ENCODE measurements at places on chromosomes 11 and 22.

GRCh38 chr11:9203691-9204311 is 61.3 kb downstream of the DENND5A start:
- DNase-seq, result no peak

DNA sequence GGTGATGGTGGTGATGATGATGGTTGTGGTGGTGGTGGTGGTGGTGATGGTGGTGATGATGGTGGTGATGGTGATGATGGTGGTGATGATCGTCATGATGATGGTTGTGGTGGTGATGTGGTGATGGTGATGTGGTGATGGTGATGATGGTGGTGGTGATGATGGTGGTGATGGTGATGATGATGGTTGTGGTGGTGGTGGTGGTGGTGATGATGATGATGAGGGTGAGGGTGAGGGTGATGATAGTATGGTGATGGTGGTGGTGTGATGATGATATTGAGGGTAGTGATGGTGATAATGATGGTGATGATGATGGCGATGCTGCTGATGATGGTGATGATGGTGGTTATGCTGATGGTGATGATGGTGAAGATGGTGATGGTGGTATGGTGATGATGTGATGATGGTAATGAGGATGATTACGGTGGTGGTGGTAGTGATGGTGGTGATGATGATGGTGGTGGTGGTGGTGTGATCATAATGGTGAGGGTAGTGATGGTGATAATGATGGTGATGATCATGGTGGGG is 63.8 kb downstream of the MPPED1 start:
- DNase-seq, result no peak

- peak; percentile 27 for DNase-seq
These were observed 25.9 kb upstream of the SLC5A4 start for GRCh38 chr22:32281072-32281471.

GRCh38 chr22:19022755-19023154 is 86.7 kb upstream of the PRODH start:
- DNase-seq, result no peak

DNA sequence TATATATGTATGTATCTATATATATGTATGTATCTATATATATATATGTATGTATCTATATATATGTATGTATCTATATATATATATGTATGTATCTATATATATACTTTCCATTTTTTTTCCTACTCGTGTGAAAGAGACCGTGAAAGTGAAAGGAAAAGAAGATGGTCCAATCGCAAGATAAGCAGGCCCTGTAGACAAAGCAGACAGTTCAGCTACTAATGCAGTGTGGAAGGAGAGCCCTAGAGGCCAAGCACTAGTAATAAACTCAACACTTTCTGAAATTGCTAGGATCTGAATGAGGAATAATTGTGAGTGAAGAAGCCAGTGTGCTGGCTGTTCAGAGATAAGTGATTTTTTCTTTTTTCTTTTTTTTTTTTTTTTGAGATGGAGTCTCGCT is 47.2 kb downstream of the MCHR1 start:
- peak; percentile 30 for DNase-seq

- no peak for DNase-seq
These were observed 8.6 kb upstream of the MIAT start for GRCh38 chr22:26648528-26649388.

GRCh38 chr22:42154293-42155052 is 23.9 kb upstream of the CYP2D6 start:
- DNase-seq, result no peak

DNA sequence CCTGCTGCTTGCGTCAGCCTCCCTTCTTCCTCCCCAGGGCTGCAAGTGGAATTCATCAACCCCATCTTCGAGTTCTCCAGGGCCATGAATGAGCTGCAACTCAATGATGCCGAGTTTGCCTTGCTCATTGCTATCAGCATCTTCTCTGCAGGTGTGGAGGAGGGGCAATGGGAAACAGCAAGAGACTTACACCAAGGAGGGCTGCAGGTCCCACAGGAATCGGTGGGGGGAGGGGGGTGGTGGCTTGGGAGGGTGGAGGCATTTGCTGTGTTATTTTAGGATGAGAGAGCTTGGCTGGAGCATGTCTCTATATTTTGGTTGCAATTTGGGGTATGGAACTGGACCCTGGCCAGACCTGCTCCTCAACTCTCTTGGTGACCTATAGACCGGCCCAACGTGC is 2.1 kb upstream of the MADD start:
- DNase-seq, result no peak

- no peak for DNase-seq
These were observed 43.8 kb upstream of the KCNQ1OT1 start for GRCh38 chr11:2743427-2744110.

GRCh38 chr11:72305891-72306585 is 62.1 kb upstream of the PHOX2A start:
- no peak for DNase-seq

- peak; percentile 90 for DNase-seq
These were observed 3.0 kb downstream of the PKP3 start for GRCh38 chr11:396948-397548.

DNA sequence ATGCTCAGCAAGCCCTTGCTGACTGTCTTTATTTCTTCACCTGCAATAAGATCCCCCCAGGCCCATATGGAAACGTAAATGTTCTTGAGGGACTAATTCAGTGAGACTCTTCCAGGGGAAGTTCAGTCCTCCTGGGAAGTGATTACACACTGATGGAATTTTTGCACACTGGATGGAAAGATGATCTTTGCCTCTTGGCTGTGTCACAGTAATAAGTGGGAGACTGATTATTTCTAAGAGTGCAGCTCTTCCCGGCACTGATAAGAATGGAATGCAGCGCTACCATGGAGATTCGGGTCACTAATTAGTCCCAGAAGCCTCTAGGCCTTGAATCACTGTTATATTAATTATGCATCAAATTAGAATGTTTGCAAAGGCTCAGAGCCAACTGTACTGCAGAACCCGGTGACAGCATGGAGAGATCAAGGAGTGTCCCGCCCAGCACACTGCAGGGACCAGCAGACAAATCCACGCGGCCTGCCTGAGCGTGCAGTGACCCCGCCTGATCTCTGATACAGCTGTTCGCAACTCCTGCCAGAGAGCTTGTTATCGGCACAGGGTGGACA is 178.3 kb downstream of the SNX19 start:
- DNase-seq, result peak; percentile 78

DNA sequence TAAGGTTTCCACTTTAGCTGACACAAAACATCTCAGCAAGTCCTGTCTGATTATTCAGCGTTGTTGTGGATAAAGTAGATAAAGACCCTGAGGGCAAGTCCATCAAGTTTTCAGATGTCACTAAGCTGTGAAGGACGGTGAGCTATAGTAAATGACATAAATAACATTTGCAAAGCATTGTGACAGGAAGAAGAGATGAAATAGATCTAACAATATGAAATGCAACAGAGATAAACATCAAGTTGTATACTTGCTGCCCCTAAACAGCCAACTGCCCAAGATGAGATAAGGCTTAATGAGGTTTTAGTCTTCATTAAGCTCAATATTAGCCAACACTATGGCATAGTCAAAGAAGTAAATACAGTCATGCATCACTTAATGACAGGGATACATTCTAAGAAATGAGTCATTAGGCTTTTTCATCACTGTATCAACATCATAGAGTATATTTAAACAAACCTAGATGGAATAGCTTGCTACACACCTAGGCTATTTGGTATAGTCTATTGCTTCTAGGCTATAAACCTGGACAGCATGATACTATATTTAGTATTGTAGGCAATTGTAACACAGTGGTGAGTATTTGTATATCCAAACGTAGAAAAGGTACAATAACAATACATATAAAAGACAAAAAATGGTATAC is 625.1 kb upstream of the ANO5 start:
- no peak for DNase-seq

DNA sequence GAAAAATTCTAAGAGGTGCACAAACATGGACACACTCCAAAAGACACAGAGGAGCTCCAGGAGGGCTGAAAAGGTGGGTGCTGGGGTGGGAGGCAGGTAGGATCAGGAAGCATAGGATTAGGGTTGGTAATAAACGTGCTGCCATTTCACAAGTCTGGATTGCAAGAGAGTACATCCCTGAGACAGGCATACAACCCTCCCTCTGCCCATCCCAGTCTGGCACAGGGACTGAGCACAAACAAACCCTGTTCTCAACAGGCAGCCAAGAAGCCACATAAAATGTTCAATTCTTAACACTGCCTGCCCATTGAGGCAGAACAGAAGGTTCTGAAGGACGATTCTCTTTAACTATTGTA is 18.5 kb downstream of the SLC35F2 start:
- DNase-seq, result peak; percentile 53

GRCh38 chr11:71527576-71528210 is 626 bp downstream of the KRTAP5-7 start:
- no peak for DNase-seq

GRCh38 chr11:120224361-120224760 is 13.5 kb downstream of the OAF start:
- DNase-seq, result no peak

- DNase-seq, result no peak
These were observed 81.4 kb upstream of the GRIK4 start for GRCh38 chr11:120430146-120430545.

- no peak for DNase-seq
These were observed 12.4 kb upstream of the NAP1L4 start for GRCh38 chr11:3004481-3004880.

DNA sequence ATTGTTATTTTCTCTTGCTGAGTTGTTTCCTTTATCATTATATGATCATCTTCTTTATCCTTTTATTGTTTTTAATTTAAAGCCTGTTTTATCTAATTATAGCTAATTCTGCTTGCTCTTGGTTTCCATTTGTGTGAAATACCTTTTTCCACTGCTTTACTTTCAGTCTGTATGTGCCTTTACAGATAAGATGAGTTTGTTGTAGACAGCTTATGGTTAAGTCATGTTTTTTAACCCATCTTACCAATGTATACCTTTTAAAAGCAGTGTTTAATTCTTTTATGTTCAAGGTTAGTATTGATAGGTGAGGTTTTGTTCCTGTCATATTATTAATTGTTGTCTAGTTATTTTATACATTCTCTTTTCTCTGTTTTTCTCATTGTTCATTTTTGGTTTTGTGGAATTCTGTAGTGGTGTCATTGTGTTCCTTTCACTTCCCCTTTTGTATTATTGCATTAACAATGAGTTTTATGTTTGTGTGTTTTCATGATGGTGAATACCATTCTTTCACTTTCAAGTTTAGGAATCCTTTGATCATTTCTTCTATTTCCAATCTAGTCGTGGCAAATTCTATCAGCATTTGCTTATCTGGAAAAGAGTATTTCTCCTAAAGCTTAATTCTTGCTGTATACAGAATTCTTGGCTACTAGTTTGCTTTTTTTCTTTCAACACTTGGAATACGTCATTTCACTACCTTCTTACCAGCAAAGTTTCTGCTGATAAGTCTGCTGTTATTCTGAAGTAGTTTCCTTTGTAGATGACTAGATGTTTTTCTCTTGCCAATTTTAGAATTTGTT is 21.8 kb downstream of the OR5AN1 start:
- DNase-seq, result no peak

DNA sequence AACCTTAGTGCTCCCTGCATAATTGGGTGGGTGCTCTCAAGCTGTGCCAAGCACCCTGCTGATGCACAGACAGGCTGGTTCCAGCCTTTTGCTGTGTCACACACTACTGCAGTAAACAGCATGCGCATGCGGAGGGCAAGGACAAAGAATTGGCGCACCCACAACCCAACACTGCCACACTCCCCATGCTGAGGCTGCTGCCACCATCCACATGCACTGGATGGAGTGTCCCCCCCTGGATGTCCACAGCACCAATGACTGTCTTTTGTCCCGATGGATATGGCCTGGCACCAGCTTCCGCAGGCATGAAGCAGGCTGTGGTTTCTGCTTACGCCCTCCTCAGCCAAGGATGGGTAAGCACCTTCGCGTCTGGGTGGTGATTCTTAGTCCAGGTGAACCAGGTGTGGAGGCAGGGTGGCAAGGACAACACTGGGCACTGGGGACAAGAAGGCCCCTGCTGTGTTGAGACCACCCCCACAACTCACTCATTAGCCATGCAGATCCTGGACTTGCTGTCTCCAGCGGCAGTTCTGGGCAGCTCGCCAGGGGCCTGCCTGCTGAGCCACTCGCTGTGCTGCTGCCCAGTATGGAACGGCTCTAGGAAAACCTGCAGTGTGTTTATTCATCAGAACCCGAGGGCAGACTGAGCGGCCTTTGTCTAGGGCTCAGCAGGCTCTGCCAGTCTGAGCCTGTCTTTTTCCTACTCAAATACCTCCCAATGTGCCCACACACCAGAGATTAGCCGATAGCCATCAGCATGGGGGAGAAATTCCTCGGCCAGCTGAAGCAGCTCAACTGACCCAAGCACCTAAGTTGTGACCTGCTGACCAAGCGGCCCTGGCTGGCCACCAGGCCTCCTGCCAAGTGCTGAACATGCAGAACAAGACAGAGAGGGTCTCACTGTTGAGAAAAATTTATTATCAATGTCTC is 8.2 kb upstream of the NAP1L4 start:
- no peak for DNase-seq

- peak; percentile 68 for DNase-seq
These were observed 57.9 kb downstream of the NF2 start for GRCh38 chr22:29661336-29661735.

DNA sequence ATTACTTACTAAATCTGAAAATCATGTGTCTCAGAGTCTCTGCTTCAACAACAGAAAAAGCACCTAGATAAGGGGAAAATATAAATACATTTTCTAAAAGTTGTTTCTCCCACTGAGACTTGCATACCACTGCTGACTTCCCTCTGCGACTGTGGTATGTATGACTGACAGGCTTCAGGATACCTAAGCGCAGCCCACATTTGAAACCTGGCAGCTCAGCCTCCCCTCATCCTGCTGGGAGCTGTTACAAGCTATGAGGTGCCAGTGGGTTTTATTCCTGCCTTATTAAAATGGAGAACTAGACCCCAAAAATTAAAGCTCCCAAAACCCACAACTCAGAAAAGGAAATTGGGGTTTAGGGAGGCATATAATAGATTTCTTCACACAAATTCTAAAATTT is 133.6 kb downstream of the RAB38 start:
- no peak for DNase-seq

DNA sequence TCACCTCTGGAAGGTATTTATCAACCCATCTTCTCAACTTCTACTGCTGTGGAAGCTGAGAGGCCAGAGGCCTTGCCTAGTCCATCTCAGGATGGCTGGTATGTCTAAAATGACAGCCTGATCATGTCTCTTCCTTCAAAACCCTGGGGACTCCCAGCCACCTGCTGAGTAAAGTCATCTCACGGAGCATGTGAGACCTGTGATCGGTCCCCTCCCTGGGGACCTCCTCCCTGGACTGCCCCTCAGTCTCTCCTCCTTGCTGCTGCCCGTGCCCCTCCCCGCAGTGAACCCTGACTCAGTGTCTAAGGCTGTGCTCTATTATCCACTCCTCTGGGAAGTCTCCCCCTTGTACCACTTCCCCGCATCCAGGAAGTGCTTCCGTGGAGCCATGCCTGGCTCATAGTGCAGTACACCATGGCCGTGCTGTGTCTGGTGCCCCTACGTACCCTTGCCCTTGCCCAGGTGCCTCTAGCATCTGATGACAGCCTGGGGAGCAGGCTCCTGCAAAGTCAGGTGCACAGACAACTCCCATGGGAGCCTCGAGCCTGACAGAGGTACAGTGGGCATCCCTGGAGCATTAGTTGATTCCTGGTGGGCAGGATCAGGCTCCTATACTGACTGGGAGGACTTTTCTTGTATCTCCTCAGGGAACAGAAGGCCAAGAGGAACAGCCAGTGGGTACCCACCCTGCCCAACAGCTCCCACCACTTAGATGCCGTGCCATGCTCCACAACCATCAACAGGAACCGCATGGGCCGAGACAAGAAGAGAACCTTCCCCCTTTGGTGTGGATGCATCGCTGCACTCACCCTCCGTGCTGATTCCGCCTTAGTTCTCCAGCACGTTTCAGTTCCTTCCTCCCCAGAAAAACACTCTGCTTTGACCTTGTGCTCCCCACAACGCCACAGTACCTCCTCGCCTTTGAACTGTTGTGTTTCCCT is 13.8 kb downstream of the SMARCB1 start:
- DNase-seq, result no peak

GRCh38 chr11:62705413-62705812 is 1.8 kb downstream of the BSCL2 start:
- DNase-seq, result no peak

Data from AG20443 (cell line).